ENCODE measurements at places on chromosomes 7 and 10.

GRCh38 chr7:32142649-32143048, 72.4 kb upstream of the PDE1C start:
- no peak for DNase-seq

- no peak for DNase-seq
These were observed 82.3 kb downstream of the ZEB1 start for GRCh38 chr10:31401287-31401686.

DNA sequence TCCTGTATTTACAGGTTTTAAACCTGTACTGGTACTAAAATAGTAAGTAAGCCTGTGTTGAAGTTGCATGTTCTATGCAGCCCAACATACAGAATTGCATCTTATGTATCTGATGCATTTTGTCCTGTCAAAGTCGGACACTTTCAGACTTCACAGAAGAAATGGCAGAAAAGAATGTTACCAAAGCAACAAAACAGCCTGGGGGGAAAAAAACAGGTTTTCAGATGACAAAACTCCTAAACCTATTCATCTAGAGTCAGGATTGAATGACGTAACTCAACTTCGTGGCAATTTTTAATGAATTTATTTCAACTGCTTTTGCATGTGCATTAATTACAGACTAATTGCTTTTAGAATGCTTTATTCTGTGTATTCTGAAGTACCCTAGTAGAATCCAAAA, 28.4 kb downstream of the CYTH3 start:
- no peak for DNase-seq

GRCh38 chr7:129714514-129715063, 103.1 kb downstream of the NRF1 start:
- DNase-seq, result no peak

GRCh38 chr7:77271766-77272165, 72.1 kb upstream of the FGL2 start:
- DNase-seq, result no peak

DNA sequence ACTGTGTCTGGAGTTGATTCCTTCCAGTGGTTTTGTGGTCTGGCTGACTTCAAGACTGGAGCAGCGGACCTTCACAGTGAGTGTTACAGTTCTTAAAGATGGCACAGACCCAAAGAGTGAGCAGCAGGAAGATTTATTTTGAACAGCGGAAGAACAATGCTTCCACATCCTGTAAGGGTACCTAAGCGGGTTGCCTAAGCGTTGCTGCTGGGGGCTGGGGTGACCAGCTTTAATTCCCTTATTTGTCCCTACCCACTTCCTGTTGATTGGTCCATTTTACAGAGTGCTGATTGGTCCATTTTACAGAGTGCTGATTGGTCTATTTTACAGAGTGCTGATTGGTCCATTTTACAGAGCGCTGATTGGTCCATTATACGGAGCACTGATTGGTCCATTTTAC, 13.2 kb downstream of the AKR1B15 start:
- no peak for DNase-seq

DNA sequence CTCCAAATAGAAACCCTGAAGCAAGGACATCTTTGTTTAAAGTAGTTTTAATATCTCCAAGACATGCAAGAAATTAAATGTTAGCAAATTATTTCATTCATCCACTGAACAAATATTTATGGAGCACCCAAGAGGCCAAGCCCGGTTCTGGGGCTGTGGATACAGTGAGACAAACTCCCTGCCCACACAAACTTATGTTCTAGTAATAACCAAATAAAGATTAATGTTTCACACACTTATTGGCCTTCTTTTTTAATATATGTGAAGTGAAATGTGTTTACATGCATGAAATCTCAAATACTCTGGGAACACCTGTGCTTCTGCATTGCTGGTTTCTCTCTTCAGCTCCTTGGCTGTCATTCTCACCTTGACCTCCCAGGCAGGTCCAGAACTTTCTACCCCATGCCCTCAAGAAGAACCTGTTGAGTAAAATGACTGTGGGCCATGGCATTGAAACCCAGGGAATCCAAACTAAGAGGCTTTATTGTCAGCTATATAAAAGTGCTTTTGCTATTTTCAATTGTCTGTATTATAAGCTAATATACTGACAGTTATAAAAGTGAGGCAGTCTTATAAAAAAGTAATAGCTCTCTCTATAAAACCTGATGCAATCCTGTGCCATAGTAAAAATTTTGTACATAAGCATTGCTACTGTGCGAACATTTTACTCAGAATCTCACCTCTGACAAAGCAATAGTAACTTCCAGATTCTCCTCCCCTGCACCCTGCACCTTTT, 43.7 kb downstream of the SVIL start:
- DNase-seq, result no peak

DNA sequence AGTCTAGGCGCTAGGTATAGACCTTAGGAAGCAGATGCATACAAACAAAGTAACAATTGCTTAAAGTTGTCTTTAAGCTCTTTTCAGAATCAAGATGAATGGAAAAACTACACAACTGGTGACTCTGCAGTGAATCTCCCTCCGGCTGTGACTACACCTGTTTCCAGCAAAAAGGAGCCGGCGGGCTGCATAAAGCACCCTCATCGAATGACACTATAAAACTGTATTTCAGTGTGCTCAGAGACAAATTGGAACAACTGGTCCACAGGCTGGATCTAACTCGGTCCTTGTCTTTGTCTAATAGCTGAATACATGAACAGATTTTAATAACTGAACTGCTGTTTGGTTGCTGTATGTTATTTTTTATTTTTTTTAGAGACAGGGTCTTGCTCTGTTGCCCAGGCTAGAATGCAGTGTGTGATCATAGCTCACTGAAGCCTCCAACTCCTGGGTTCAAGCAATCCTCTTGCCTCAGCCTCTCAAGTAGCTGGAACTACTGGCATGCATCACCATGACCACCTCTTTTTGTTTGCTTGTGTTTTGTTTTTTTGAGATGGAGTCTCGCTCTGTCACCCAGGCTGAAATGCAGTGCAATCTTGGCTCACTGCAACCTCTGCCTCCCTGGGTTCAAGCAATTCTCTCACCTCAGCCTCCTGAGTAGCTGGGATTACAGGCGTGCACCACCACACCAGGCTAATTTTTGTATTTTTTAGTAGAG, 64.2 kb upstream of the SVIL start:
- DNase-seq, result no peak

- no peak for DNase-seq
These were observed 355.3 kb downstream of the PRPF18 start for GRCh38 chr10:13942035-13942434.

DNA sequence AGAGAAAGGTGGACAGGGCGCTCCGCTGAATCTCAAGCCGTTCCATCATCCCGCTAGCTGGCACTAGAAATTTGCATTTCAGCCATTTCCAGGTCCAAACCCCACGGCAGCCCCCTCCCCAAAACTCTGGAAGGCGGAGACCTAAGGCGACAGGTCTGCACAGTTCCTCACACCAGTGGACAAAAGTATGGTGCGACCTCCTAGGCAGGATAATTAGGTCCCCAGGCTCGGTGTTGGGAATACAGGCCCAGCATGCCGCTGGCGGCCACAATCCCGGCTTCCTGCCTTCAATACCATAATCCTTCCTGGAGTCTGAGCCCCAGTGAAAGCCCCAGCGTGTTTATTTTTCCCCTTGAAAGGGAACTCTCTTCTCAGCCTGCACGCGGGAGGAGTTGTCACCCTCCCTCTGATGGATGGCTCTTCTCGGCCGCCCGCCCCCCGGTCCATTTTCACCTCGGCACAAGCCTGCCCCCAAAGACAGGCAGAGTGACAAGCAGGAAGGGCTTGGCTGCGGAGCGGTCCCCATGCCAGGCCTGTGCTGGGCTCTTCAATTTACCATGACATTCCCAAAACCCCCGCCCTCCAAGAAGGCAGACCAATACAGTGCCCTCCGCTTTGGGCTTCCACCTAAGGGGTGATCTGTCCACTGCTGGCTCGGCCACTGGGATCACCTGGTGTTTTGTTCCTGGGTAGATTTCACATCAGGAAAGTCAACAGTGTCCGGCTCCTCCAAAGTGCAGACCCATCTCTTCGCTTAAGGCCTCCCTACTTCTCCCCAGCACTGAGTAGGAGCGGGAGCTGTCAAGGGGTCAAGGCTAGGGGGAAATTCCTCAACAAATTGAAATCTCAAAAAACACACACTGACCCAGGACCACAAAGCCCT, 2.2 kb downstream of the FGFR2 start:
- no peak for DNase-seq

- DNase-seq, result peak; percentile 41
These were observed 129.4 kb downstream of the ANK3 start for GRCh38 chr10:60260321-60260720.

DNA sequence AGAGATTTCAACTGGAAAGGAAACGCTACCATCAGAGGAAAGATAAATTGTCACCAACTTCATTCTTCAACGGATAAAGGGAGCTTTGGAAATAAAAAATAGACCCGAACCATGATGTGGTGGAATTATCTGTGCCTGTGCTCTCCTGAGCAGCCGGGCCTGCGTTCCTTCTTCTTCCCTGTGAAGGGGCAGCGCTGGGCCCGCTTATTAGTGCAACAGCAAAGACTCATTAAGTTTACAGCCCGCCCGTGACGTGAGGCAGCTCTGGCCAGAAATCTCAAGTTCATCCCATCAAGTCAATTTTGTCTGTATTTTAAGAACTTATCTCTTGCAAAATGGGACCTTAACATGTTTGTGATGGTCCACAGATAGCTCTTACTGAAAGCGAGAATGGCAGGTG, 193.7 kb downstream of the ADARB2 start:
- no peak for DNase-seq

DNA sequence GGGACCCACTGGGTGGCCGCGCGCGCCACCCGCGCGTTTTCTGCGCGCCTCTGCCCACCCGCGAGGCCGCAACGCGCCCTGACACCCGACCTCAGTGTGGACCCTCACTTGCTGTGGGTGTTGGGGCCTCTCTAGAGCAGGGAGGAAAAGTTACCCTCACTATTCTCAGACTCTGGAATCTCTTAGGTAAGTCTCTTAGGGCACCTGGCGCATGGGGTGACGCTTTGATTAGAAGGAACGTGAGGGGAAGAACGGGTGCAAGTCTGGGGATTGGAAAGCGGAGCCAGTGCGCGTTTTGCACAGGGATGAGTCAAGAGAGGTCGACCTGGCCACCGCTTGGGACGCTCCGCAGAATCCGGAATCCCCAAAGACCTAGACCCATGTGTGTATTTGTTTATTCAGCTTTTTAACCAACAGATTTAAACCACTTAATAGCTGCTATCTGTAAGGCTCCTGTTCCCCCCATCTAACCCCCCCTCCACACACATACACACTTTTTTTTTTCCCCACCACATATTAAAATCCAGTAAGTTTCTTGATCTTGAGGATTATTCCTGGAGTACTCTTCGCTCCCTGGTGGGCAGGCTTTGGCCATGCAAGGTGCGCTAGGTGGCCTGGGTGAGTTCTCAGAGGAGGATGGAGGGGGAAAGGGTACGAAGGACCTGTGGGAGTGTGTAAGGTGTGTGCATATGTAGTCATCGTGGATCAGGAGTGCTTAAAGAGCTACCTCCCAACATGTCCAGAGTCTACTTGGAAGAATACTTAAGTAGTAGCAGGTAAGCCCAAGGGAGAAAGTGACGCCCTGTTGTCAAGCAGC, 169.1 kb upstream of the PPP1R3A start:
- no peak for DNase-seq

- DNase-seq, result peak; percentile 13
These were observed 36.6 kb downstream of the SRPK2 start for GRCh38 chr7:105352018-105352612.

DNA sequence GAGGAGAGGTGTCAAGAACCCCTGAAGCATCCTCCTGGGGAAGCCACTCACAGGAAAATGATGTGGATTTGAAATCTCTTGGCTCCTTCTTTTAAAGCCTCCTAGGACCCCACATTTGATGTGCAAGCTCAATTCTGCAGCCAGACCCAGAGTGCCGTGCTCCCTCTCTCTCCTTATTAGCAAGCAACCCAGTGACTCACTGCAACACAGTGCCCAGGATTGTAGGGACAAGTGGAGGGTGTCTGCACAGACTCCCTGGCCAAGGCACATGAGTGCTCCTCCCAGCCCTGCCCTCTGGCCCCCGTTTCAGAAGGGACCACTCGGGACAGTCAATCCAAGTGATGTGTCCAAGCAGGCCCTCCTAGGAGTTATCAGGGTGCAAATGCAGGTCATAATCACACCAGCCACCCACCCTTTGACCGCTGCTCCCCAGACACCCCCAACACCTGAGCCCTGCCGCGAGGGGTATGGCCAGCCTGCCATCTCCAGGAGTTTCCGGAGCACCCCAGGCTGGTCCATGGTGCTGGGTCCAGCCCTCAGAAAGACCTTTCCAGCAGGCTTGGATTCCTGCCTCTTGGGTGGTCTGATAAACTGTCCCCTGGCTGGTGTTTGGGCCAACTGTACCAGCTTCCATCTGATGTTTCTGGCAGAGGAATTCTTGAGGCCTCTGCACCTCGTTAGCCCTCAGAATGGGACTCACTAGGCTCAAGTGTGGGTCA, 54.5 kb upstream of the CXCL12 start:
- DNase-seq, result no peak

GRCh38 chr7:16660702-16661464, 14.9 kb downstream of the BZW2 start:
- DNase-seq, result peak; percentile 81

- no peak for DNase-seq
These were observed 166.5 kb downstream of the LRMDA start for GRCh38 chr10:75597773-75598440.

DNA sequence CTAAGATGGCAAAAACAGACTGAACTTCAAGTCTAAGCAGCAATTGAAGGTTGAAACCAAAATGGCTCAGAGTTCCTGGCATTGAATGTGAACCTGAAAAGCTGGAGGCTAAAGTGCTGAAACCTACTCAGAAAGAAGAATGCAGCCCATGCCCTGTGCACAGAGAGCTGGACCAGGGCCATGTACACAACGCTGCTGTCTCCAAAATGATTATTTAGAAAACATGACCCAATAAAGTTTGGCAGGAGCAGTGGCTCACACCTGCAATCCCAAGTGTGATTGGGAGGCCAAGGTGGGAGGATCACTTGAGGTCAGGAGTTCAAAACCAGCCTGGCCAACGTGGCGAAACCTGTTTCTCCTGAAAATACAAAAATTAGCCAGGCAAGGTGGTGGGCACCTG, 158.9 kb downstream of the AKR1D1 start:
- no peak for DNase-seq

DNA sequence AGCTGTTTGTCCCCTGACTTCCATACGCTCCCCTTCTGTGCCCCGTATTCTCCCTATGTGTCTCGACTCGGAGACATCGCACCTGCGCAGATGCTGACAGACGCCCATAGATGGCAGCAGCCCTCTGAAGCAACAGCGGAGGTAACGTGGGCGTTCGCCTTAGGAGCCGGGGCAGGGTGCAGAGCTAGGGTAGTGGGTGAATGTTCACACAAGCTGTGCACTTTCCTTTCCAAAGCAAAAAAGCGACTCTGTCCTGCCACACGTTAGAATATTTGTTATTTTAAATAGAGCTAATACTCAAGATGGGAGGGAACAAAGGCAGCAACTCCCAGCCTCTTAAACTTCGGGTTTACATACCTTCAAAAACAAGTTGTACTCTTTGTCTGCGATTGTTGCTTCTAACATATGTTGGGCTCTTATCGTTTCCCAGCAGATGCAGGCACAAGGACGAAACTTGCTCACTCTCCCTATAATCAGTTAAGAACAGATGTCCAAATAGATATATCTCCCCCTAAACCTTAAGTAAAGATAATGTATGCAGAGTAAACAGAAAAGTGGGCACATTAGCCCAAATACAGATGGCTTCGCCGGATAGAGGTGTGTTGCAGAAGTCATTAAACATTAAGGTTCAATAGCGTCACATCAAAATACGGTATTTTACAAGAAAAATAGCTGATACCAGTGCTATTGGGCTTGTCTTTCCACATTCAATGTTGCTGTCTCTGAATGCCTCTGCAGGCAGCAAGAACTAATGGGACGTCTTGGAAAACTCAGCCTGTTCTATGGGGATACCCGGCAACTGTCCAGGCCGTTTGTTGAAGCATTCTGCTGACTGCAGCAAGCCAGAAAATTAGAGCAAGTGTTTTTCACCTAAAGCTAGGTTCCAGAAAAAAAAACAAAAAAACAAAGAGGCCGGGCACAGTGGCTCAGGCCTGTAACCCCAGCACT, 340.3 kb upstream of the PRKCQ start:
- peak; percentile 91 for DNase-seq
